WTC11 (cell line): ENCODE measurements at places on chromosomes 2 and 18.
A peak's percentile ranks its signal among the peaks of the same experiment; 100 is the strongest.

- DNase-seq, result no peak
Observed at GRCh38 chr2:176508374-176508773, 239.1 kb downstream of the MTX2 start.

- DNase-seq, result no peak
Observed at GRCh38 chr18:12597760-12598159, 60.1 kb downstream of the SPIRE1 start.

GRCh38 chr2:235561450-235561849, 67.6 kb downstream of the AGAP1 start:
- DNase-seq, result no peak

GRCh38 chr2:10978090-10978670, 66.4 kb downstream of the KCNF1 start:
- DNase-seq, result no peak

- DNase-seq, result peak; percentile 53
Observed at GRCh38 chr2:216023055-216023648, 9.8 kb upstream of the MREG start.

GRCh38 chr18:55384551-55385275, 203.3 kb downstream of the TCF4 start:
- peak; percentile 65 for DNase-seq
